ENCODE measurements at places on chromosomes 11 and 22. TPM values are rescaled to one million over a fixed set of nuclear protein-coding genes. Genes with fewer than 3 reads are reported as not detected.

RFPL1 gene
- polyA plus RNA-seq: not detected

GAS2L1 gene
- polyA plus RNA-seq: 16.8 TPM

ANGPTL5 gene
- not detected for polyA plus RNA-seq

DEPDC7 gene
- 14.2 TPM for polyA plus RNA-seq

NXPE4 gene
- polyA plus RNA-seq: not detected

CRYBB2 gene
- polyA plus RNA-seq: 0.69 TPM

GLB1L2 gene
- 3.5 TPM for polyA plus RNA-seq

PATE4 gene
- not detected for polyA plus RNA-seq

OR6A2 gene
- polyA plus RNA-seq: not detected

ASPHD2 gene
- polyA plus RNA-seq: 2.2 TPM

MAJIN gene
- not detected for polyA plus RNA-seq

CASP5 gene
- polyA plus RNA-seq: not detected

CBLIF gene
- polyA plus RNA-seq: not detected

RTN4RL2 gene
- 0.30 TPM for polyA plus RNA-seq

PRR14L gene
- polyA plus RNA-seq: 5.9 TPM

NTM gene
- polyA plus RNA-seq: 20.0 TPM

RBFOX2 gene
- polyA plus RNA-seq: 115 TPM

CREB3L1 gene
- polyA plus RNA-seq: 14.0 TPM

ST14 gene
- polyA plus RNA-seq: not detected

PRG3 gene
- polyA plus RNA-seq: not detected

ZNF408 gene
- polyA plus RNA-seq: 5.9 TPM

FGF19 gene
- polyA plus RNA-seq: not detected

CDC42EP2 gene
- 8.1 TPM for polyA plus RNA-seq

PTPN5 gene
- polyA plus RNA-seq: not detected

RCOR2 gene
- 1.4 TPM for polyA plus RNA-seq

ABCG4 gene
- polyA plus RNA-seq: 0.72 TPM

PGA5 gene
- not detected for polyA plus RNA-seq

KRTAP5-10 gene
- not detected for polyA plus RNA-seq

GTSE1 gene
- polyA plus RNA-seq: 12.2 TPM

LDLRAD3 gene
- polyA plus RNA-seq: 10.6 TPM

MS4A4E gene
- not detected for polyA plus RNA-seq
